Activated CD4-positive, alpha-beta T cell treated with anti-CD3 and anti-CD28 coated beads for 1 hour (primary cell): ENCODE measurements at places on chromosomes 5 and 9.

- DNase-seq = no peak
Observed at GRCh38 chr9:136207616-136208015, 2.7 kb upstream of the LHX3 start.

GRCh38 chr9:36637491-36638270 is 65.0 kb downstream of the MELK start:
- DNase-seq = no peak

DNA sequence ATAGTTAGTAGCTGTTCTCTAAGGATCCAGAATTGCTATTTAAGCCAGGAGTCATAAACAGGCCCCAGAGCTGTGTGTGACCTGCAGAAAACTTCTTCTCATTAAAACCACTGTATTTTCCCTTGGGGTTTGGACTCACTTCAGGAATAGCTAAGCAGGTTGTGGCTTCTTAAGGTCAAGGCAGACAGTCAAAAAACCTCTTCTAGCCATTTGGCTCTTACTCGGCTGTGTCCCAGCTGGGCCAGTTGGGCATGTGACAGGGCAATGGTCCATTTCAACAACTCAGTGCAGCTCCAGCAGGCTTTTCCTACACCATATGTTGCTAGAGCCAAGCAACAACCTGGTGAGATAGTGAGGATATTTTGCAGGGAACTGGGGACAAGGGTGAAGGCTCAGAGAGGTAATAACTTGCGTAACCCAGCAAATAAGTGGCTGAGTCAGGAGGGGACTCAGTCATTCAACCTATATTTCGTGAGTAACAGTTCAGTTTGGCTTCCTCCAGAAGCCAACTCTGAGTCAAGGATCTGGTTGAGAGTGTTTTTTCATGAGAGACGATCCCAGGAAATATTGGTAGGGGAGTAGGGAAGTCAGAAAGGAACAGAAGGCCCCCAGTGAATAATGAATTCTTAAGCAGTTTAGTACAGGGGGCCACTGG is 115.4 kb upstream of the PPP2R2B start:
- DNase-seq = no peak

- no peak for DNase-seq
Observed at GRCh38 chr5:139640421-139641115, 7.6 kb upstream of the CXXC5 start.

- no peak for DNase-seq
Observed at GRCh38 chr9:89453452-89453851, 44.5 kb downstream of the SEMA4D start.

DNA sequence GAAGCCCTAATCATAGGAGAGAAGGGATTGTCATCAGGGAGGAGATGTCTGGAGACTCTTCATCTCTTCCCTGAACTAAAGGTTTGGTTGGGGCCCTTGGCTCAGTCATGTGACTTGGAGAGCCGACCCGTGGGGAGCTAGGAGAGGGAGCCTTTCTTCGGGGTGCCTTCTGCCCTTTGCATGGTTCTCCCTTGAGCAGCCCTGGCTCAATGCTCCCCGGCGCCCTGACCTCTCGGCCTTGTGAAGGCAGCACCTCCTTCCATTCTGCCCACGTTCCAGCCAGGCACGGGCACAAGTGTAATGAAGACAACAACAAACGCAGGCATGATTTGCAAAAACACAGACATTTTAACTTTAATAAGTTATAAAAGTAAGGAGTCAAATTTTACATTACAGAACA is 50.4 kb downstream of the ZNF354C start:
- no peak for DNase-seq

DNA sequence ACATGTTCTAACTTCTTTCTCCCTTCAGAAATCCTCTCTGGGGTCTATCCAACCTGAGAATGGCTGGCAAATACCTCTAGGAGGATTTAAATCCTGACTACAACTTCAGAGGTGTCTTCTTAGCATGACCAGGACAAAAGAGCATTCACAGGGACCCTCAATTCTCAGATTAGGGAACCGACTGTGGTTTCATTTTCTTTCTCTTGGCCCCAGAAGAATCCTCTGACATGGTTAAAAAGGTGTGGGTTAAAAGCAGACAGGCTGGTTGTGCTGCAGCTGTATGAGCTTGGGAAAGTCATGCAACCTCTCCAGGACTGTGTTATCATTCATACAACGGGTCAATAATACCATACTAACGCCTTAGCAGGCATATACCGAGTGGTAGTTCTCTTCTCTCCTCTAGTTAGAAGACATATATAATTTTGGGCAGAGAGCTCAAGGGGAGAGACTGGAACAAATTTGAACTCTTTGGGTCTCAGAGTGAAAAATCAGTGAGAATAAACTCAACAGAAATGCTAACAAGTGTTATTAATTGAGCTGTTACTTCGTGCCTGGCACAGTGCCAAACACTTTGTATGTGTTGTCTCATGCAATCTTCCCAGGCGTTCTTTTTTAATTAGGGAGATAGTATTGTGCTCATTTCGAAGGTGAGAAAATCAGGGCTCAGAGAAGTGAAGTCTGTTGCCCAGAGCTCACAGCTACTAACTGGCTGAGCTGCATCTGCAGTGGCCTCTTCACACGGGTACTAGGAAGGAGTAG is 35.2 kb downstream of the INSYN2B start:
- DNase-seq = no peak

- no peak for DNase-seq
Observed at GRCh38 chr9:125472926-125473701, 211.5 kb downstream of the GAPVD1 start.

- DNase-seq = no peak
Observed at GRCh38 chr9:79664375-79664831, 92.6 kb downstream of the TLE4 start.

GRCh38 chr5:109923205-109923604 is 233.5 kb downstream of the MAN2A1 start:
- DNase-seq = no peak

DNA sequence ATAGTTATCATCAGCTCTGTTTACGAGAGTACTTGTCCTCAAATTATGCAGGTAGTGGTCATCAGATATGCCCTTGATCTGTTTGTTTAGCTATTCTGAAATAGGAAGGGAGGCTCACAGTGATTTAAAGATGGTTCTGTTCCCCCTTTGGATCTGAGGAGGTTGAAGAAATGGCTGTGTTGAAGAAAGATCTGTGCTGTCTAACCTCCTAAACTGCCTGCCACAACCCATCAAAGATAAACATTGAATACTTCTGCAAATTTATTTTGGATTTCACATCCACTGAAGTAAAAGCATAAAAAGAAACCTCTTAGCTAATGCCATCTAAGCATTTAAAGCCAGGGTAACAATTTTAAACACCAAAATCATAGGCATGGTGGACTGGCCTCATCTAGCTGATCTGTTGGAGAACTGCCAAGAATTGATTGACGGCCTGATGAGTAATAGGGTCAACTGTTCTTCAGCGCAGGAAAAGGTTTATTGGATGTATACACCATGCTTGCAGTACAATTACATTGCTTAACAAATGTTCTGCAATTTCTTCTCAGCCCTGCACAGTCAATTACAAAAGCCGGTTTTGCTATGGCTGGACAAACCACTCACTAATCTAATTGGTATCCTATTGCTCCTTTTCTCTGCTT is 97.6 kb downstream of the SEMA6A start:
- no peak for DNase-seq

DNA sequence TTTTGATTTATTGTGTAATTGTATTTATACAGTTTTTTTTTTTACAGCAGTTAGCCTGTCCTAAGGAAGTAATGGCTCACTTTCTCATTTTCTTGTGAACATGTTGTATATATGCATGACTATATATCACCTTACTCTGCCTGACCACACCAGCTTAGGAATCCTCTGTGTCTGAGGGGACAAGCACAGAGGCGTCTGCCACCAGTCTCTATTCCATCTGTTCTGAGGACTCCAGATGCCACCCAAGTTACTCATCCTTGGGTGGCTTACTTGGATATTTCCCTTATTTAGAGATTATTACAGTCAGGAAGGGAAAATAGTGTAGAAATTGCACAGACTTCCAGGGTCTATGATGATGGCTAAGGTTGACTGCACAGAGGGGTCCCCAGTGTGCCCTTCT is 256.3 kb upstream of the C9orf72 start:
- DNase-seq = no peak

DNA sequence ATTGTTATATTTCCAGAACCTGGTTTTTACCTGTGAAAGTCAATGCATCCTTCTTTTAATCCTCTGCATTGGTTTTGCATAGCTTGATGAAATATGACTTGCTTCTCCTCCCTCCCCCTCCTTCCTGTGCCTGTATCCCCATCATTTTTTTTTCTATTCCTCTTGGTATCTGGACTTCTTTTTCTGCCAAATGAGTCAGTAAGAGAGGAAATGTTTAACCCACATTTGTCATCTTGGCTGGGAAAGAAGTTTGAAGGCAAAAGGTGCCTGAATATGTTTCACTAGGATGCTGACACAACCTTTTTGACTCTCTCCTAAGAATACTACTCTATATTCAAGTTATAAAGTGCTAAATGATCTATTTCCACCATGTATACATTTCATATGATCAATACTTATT is 35.5 kb upstream of the CDKN2B start:
- no peak for DNase-seq

GRCh38 chr5:58816181-58816731 is 233.4 kb downstream of the RAB3C start:
- DNase-seq = no peak

DNA sequence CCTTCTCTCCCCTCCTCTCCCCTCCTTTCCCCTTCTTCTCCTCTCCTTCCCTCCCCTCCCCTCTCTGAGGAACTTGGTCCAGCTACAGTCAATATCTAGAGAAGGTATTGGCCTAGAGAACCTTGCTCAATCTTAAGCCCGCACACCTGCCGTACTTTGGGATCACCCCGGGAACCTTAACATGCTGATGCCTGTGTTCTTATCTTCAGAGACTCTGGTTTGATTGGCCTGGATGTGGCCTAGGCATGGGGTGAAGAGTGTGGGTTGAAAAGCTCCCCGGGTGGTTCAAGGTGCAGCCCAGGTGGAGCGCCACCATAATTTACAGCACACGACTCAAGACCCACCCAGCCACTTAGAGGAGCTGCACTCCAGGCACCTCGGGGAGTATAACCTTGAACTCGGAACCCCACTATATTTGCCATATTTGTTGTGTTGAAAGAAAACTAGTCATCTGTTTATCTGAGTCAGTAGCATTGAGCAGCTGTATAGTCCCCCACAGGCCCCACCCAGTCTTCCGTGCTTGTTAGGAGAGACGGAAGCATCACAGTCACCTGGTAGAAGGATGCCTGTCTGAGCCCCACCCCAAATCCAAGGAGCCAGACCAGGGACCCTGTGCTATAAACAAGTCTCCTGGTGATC is 14.4 kb upstream of the PHF19 start:
- DNase-seq = no peak

- DNase-seq = no peak
Observed at GRCh38 chr9:35844628-35845270, 15.7 kb downstream of the TMEM8B start.

GRCh38 chr5:179171816-179172745 is 111.9 kb downstream of the ZNF354C start:
- DNase-seq = no peak

DNA sequence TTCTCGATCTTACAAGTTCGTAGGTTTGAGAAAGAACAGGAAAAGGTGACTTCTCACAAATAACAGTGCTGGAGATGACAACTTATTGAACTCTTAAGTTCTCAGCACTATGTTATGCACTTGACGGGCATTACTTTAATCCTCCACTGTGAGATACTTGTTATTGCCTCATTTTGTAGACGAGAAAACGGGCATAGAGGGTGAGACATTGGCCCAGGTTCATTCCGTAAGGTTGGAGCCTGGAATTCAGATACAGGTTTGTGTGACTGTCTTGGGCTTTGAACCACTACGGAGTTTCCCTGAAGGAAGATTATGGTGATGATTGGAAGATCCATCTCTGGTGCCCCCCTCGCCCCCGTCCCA is 657 bp downstream of the MAT2B start:
- no peak for DNase-seq
